Mucosa of descending colon (tissue), 3 donors: ENCODE measurements at places on chromosomes 7 and 10.

GRCh38 chr7:86485827-86486226 is 157.9 kb upstream of the GRM3 start:
- no peak for DNase-seq

GRCh38 chr10:110138197-110138812 is 69.1 kb upstream of the MXI1 start:
- DNase-seq, result no peak

DNA sequence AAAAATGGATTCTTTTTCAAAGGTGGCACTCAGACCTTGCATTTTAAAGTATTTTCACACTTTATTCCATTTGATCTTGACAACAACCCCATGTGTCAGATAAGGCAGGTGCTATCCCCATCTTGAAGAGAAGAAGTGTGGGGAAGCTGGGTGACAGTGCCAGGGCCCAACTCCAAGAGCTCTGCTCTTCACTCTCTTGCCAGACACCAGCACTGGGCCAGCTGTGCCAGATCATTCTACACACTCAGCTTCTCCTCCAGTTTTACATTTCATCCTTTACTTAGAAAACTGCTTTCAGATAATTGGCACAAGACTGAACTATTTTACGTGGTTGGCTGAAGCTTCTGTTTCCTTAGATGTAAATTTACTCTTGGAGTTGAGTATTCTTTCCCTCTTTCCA is 64.4 kb downstream of the ENO4 start:
- no peak for DNase-seq

DNA sequence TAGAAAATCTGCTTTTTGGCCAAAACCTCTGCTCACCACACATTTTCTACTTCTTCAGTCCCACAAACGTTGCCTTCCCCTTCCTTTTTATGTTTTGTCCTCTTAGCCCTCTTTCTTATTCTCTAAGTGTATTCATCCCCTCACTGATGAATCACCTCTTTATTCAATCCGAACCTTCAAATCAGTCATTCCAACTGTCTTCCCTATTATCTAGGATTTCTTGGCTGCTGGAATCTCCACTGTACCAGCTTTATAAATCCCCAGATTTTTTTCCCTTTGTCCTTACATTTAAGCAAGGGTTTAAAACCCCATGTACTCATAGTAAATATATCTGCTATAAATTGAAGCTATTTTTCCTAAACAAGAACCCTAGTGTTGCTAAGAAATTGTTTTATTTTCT is 176.9 kb downstream of the SEMA3A start:
- DNase-seq, result no peak

- no peak for DNase-seq
Measured at GRCh38 chr7:1510780-1511154, 6.6 kb upstream of the INTS1 start.

DNA sequence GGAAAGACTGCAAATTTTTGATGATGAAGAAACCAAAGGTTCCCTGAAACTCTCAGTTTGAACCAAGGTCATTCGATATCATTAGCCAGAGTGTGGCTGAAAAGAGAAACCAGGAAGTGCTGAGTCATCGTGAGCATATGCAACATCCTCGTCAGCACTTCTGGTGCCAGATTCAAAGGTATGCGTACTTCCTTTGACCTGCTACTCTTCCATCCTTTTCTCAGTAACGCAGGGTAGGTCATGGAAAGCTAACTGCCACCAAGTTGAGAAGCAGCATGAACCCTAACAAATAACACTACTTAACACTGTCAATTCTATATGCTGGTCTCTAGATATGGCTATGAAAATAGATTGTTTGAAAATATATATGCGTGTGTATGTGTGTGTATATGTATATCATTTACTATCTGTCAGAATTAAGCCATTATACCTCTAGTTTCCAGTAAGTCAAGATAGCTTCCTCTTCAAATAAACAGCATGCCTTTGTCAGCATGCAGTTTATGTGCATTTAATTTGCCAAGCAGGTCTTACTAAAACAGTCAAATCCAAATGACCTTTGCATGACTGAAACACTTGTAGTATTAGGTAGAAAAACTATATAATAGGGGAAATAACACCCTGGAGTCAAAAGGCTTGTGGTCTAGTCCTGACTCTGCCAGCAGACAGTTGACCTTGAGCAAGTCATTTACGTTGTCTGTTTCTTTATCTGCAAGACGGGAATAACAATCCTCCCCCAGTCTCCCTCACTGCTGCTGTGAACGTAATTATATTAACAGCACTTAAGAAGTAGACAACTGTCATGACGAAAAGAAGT is 26.4 kb downstream of the CDK6 start:
- no peak for DNase-seq

GRCh38 chr7:42283553-42283952 is 46.5 kb upstream of the GLI3 start:
- no peak for DNase-seq

DNA sequence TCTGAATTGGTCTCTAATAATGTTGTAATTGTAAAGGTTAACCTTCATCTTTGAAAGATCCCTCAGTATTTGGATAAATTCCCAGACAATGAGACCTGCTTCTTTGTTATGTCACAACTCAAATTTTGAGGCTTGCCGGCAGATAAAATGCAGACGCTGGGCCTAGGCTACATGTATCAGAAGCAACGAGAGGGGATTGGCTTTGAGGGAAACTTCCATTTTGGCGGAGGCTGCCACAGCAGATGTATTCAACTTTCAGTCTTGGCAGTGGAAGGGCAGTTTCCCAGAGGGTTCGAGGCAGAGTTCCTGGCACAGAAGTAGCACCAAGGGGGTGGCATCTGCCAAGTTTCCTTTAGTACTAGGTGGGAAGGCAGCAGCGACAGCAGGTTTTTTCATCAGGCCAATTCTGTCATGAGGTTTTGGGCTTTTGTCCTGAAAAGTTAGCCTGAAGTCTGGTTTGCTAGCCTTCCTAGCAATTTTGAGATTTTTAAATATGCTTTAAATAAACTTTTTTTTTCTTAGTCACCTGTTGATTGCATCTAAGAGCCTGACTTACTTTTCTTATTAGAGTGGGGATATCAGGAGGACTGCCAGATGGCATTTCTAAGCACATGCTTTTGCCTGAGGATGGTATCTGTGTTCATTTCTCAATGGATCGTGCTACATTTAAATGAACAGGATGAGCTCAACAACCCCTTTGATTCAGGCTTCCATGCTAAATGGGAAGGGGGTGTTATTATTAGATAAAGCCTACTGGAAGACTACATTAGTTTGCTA is 89.5 kb upstream of the FAM3C start:
- DNase-seq, result no peak

DNA sequence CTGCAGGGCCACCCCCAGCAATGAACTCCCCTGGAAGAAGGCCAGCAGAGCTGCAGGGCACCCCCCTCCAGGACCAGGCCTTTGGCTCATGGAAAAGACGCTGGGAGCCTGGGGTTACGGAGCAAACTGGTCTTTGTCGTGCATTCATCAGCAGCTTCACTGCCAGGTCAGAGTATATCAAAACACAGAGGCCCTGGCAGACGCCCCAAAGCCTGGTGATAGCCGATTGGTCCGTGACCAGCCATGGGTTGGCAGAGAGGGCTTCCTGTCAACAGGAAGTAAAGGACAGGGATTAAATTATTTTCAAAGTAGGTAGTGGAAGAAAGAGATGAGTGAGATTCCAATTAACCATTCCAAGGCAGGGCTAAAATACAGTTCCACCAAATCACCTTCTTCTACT is 9.0 kb downstream of the PRKAG2 start:
- DNase-seq, result no peak

DNA sequence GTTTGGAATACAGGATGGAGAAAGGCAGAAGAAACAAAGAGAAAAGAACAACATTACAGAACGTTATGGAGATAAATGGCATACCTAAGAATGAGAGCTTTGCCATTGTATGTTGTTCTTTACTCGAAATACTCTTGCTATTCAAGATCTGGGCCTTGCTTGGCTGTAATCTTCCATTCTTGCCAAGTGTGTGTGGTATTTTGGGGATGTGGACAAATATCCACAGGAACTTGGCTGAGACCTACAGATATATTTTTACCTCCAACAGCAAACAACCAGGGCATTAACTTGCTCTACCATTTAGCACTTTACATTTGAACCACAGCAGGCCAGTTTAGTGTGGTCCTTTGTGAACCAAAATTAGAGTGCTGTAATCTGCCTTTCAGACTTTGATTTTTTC is 76.3 kb downstream of the DKK1 start:
- no peak for DNase-seq

GRCh38 chr7:121012919-121013318 is 24.4 kb downstream of the CPED1 start:
- no peak for DNase-seq

- no peak for DNase-seq
Measured at GRCh38 chr7:18936265-18936664, 181.2 kb downstream of the TWIST1 start.

- DNase-seq, result no peak
Measured at GRCh38 chr10:44922021-44922420, 10.9 kb downstream of the TMEM72 start.

- DNase-seq, result peak; percentile 27
Measured at GRCh38 chr7:360454-361100, 70.6 kb downstream of the FOXL3 start.

- DNase-seq, result no peak
Measured at GRCh38 chr7:90951986-90952954, 312.0 kb upstream of the FZD1 start.

DNA sequence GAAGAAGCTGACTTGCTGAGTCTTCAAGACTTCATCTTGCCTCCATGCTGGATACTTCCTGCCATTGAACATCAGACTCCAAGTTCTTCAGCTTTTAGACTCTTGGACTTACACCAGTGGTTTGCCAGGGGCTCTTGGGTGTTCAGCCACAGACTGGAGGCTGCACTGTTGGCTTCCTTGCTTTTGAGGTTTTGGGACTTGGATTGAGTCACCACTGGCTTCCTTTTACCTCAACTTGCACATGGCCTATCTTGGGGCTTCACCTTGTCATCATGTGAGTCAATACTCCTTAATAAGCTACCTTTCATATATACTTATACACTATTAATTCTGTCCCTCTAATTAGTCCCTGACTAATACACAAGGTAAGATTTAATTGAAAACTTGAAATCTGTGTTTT is 361.7 kb upstream of the SEMA3C start:
- DNase-seq, result no peak

- no peak for DNase-seq
Measured at GRCh38 chr7:55230014-55230413, 135.1 kb upstream of the LANCL2 start.

GRCh38 chr10:28880683-28880950 is 203.3 kb downstream of the BAMBI start:
- DNase-seq, result no peak

DNA sequence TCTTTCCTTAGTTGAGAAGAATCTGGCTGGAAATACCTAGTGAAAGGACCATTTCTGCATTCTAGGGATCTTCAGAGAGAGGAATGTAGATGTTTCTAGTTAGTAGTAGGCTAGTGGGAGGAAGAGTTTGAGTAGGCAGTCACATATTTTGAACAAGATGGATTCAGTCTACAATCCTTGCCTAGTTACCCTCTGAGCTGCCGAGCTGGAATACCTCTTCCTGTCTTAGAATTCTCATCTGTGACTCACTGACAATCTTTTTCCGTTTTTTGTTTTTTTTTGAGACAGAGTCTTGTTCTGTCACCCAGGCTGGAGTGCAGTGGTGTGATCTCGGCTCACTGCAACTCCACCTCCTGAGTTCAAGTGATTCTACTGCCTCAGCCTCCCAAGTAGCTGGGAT is 30.7 kb upstream of the PLPP4 start:
- no peak for DNase-seq

DNA sequence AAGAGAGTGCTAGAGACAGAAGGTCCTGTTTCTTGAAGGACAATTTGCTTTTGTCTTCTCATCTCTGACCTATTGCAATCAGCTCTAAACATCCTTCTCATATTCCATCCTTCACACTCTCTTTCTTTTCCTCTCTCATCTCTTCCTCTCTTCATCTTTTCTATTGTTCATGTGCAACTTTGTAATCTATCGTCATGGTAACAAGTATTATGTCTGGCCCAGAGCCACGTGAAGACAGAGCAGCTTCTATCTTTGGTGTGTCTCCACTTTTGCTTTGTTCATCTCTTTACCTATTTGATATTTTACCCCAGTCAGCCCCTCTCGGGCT is 104.9 kb upstream of the ABCB5 start:
- DNase-seq, result no peak

DNA sequence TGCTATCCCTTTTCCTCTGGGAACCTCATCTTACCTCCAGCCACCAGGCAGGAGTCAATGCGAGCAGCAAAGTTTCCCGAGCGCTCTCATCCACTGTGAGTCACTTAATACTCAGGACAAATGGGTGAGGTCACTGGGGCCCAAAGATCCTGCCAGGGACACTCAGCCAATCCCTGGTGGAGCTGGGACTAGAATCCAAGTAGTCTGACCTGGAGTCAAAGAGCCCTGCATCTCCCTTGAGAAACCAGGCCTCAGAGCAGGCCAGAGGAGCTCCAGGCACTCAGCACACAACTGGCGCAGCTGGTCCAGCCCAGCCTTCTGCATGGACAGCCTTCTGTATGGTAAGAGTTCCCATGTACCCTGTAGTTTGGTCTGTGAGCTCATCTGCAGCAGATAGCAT is 142.3 kb downstream of the MAPK8 start:
- no peak for DNase-seq

GRCh38 chr10:86759073-86759672 is 2.8 kb downstream of the BMPR1A start:
- DNase-seq, result no peak

DNA sequence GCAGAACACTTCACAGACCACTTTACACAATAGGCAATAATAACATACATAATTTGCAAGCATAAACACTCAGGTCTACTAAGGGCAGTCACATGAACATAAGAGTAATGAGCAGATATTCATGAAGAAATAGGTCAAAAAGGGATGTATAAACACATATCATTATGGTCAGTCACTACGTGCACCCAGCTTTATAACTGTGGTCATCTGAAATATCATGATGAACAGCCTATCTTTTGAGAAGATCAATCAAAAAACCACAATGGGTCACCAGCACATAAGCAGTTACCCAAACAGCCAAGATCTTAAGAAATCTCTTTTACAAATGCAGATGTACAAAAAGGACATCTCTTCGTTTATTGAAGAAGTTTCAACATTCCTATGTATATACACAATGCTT is 35.5 kb upstream of the DRGX start:
- DNase-seq, result no peak

DNA sequence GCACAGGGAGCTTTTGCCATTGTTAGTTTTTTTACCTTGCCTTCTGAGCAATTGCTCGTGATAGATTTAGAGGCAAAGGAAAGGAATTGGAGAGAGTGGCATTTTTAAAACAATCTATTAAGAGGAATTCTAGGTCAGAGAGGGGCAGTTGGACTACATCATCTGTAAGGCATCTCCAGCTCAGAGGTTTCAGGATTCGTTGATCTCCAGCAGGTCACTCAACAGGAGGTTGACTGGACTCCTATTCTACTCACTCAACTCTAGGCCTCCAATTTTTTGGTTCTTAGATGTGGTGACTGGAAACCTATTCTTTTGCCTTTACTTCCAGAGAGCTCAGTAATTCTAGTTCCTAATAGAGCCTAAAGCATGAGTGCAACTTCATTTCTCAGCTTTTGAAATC is 42.8 kb downstream of the TBXAS1 start:
- no peak for DNase-seq

DNA sequence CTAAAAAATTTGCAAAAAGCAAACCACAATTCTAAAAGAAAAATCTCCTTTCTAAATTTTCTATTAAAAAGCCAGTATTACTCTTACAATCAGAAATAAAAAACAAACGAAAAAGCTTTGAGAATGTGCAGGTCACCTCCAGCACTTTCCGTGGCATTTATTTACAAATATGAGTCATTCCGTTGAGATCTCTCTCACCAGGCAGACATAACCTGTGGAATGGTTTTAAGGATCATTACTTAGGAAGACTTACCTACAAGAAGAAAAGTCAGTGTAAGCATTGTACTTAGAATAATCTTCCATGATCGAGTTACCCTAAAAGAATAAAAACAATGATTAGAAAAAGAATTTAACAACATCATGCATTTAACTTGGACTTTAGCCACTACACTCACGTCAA is 3.3 kb downstream of the SUN3 start:
- no peak for DNase-seq
